Stimulated activated CD4-positive, alpha-beta T cell treated with anti-CD3 and anti-CD28 coated beads, Interleukin-1b, Interleukin-23, amount 100 ng/mL, for 4 hours (primary cell): ENCODE measurements at places on chromosomes 1 and 21.

DNA sequence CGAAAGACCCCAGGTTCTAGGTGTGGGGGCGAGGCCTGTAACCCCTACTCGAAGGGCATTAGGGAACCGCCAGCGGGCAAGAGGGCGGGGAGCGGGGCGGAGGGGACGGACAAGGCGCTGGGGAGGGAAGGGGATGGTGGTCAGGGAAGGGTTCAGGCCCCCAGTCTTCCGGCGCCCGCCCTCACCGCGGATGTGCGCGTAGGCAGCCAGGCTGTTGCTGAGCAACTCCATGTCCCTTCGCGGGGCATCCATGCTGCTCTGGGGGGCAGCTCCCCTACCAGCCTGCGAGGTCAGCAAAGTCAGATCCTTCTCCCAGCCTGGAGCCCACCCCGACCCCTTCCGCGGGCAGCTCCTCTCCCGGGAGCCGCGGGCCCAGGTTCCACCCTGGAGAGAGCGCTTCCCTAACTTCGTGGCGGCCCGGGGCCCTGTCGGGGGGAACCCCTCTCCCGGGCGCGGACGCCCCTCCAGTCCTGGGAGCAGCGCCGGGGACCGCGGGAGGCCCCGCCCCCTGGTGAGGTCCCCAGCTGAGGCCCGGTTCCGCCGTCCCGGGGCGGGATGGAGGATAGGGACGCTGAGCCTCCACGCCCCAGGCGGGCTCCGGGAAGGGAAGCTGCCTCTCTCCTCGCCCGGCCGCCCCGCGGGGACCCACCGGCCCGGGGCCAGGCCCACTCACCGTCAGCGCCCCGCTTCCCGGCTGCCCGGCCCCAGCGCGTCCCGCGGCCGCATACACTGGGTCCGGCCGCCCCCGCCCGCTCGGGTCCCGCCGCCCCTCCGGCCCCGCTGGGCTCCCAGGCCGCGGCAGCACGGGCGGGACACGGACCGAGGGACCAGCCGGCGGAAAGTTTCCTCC lies 434 bp downstream of the EVA1B start:
- no peak for DNase-seq

- no peak for DNase-seq
Measured at GRCh38 chr1:225945564-225945963, 4.5 kb upstream of the LEFTY2 start.

- no peak for DNase-seq
Measured at GRCh38 chr1:76961181-76961819, 94.0 kb downstream of the ST6GALNAC5 start.

DNA sequence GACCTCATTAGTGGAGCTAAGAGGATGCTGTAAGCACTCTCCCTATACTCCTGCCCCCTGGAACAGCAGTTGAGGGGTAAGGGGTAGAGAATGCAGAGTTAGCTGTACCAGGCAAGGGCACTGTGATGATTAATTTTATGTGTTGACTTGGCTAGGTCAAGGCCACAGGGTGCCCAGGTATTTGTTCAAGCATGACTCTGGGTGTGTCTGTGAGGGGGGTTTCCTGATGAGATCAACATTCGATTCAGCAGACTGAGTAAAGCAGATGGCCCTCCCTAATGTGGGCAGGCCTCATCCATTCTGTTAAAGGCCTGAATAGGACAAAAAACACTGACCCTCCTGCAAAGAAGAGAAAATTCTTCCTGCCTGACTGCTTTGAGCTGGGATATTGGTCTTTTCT lies 110.8 kb downstream of the KCND3 start:
- no peak for DNase-seq

- no peak for DNase-seq
Measured at GRCh38 chr1:237201155-237201554, 159.2 kb downstream of the RYR2 start.

DNA sequence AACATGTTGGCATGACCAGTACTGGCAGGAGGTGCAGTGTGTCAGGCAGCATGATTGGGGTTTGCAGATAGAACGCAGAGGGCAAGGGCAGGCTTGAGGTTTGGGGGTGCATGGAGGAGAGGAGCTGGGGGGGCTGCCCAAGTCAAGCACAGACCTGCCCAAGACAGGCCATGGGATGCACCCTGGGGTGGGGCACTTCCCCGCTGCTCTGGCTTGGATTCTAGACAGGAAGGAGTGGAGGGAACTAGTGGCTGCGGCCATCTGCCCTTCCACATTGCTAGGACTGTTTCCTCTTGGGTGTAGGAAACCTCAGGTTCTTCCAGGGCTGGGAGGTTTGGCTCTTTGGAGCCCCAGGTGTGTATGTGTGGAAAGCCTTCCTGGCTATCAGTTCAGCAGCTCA lies 3.0 kb downstream of the PDXK start:
- no peak for DNase-seq
